ENCODE measurements at places on chromosomes 2 and 18.
A peak's percentile ranks its signal among the peaks of the same experiment; 100 is the strongest.

DNA sequence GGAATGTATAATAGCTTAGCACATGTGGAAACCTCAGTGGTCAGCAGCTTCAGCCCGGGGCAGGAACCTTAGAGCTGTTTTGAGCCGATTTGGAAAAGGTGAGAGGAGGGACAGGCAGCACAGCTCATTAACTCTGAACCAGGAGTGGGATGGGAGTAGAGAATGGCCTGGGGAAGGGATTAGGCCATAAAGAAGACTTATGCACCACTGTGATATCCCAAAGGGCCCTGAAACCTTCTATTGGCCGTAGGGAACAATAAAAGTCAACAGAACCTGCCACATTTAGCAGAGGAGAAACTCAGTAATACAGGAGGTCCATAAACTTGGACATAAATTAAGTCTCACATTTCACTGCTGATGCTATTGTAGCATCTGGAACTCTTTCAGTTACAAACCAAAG lies 124.2 kb upstream of the REV1 start:
- no peak for DNase-seq

DNA sequence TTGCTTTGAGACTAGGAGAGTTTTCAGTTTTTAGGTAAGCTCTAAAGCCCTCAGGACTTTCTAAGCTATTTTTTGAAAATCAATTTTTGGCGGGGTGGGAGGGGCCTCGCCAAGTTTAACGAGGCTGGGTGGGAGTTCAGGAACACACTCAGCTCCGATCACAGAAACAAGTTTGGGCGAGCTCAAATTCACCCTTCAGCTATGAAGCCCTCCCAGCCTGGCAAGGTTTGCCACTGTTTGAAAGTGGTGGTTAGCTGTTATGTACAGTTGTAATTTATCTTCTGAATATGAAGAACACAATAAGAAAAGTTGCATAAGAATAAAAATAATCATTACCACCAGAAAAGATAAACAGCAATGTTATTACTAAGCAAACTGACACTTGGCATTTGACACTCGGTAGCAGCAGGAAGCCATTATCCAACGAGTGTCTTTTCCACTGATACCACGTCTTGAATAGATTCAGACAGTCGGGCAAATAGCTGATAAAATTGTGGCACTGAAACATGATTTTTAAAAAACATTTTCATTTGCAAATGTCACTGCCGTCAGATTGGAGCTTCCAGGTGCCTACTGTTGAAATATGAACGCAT lies 59.8 kb downstream of the KCTD1 start:
- DNase-seq, result no peak

DNA sequence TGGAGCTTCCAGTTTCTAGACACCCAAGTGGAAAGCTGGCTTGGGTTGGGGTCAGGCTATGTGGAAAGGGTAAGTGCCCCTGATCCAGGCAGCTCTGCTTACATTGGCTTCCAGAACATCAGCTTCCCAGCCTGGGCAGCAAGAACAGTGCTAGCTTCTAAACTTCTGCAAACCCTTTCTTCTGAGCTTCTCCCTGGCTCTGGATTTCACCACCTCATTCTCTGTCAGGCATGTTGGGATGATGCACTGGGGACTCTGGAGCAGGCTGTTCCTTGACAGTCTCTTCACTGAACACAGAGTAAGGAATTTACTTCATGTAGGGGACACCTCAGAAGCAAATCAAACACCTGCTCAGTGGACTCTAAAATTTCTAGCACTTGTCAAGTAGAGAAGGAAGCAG lies 72.8 kb downstream of the LYPD1 start:
- no peak for DNase-seq

DNA sequence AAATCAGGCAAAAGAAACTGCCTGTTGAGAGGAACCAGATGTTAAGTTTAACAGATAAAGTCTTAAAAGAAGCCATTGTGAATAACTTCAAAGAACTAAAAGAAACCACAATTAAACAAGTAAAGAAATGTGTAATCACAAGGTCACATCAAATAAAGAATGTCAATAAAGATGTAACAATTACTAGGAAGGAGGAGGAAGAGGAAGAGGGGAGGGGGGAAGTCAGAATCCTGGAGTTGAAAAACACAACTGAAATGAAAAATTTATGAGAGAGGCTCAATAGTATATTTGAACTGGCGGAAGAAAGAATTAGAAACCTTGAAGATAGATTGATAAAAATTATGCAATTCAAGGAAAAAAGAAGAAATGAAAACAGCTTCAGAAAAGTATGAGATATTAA lies 88.4 kb upstream of the CRIM1 start:
- DNase-seq, result no peak

DNA sequence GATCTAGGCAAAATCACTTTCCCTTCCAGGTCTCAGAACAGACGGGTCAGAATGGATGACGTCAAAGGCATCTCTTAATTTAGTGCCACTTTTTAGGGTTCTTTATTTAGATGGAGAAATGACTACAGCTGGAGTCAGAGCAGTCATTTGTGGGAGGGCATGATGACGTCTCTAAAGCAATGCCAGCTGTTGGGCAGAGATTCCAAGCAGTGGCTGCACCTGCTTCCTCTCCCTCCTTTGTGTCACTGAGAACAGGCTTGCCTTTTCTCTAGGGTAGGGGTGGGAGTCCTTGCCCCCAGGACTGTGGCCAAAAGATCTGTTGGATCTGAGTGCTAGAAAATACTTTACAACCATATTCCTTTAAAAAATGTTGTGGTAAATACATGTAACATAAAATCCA lies 28.7 kb upstream of the SKOR2 start:
- no peak for DNase-seq

GRCh38 chr2:226661789-226662545 lies 137.7 kb downstream of the IRS1 start:
- DNase-seq, result peak; percentile 70

- no peak for DNase-seq
These were observed 32.7 kb downstream of the SPIRE1 start for GRCh38 chr18:12625241-12625640.

Data from sigmoid colon (tissue), 7 donors.